ENCODE measurements at places on chromosomes 12 and 14.

DNA sequence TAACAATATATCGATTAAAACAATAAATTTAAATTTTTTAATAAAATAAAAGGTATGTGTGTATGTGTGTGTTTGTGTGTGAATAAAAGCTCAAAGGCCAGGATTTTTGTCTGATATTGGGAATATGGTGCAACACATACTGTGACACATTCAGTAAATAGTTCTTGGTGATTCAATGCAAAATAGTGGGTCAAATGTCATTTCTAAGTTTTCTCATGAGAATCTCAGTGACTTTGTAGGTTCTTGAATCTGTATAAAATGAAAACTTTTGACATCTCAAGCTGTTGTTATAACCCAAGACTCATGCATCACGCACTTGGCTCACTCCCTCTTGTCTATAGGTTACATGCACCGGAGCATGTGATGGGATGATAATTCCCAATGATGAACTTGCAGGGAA lies 16.2 kb upstream of the MED6 start:
- DNase-seq: no peak

DNA sequence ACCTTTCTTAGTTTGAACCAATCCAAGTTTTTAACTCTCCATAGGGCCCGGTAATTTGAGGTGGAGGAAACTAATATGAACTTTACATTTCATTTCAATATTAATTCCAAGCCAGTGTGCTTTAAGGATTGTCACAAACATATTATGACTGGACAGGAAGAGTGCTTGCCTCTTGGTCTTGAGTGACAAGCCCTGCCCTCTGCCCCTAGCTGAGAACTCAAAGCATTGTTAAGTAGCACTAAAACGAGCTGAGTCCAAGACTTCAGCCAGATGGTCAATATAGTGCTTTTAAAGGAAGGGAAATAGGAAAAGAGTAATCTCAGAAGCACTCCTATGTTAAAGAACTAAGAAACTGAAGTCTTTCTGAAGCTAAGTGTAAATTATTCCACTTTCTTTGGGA lies 17.1 kb downstream of the TRMT5 start:
- DNase-seq: no peak

DNA sequence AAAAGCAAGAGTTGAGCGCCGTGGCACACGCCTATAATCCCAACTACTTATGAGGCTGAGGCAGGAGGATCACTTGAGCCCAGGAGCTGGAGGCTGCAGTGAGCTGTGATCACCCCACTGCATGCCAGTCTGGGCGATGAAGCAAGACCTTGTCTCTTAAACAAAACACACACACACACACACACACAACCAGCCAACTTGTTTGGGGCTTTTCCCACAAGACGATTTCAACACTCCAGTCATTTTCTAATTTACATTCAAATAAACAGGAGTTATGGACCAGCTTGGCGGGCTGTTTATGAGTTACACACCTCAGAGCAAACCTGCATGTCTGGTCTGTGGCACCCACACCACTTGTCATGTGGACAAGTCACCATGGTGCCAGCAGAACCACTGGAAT lies 6.7 kb downstream of the GLTP start:
- no peak for DNase-seq

GRCh38 chr14:25628390-25628789 lies 578.4 kb upstream of the STXBP6 start:
- DNase-seq: no peak

DNA sequence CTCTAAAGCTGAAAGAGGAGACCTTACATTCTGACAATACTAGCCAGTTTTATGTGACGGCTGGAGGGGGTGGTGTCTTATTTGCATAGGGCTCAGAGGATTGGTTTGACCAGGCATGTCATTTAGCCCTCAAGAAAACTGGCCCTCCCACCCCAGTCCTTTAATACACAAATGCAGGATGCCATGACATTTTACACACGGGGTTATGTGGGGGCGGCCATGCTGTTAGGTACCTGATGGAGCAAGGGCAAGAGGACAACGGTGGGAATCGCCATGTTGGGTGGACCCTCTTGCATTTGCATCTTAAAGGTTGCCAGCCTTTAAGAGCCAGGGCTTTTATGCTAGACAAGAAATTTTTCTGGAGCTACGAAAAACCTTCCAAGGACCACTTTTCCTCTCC lies 23.3 kb downstream of the MDM2 start:
- no peak for DNase-seq

GRCh38 chr14:72786378-72787350 lies 107.2 kb downstream of the DPF3 start:
- DNase-seq: no peak

- no peak for DNase-seq
Observed at GRCh38 chr12:91171476-91171875, 11.1 kb downstream of the DCN start.

DNA sequence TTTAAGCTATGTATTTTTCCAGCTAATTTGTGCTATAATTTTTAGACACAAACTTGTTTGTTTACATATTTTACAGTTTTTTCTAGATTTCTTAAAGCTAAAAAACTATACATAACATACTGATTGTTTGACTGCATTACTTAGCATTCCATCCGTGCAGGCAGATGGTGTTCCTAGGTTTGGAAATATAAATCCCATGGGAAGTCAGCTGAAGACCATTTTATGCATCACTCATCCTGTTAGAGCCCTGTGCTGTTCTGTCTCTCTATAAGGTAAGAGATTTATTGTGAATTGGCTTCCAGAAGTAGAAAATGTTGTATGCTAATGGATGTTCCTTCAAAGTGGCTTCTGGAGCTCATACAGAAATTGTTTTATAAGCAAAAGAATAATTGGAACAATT lies 31.1 kb downstream of the RMST start:
- DNase-seq: no peak

- DNase-seq: no peak
Observed at GRCh38 chr12:86623267-86623666, 367.1 kb upstream of the MGAT4C start.

DNA sequence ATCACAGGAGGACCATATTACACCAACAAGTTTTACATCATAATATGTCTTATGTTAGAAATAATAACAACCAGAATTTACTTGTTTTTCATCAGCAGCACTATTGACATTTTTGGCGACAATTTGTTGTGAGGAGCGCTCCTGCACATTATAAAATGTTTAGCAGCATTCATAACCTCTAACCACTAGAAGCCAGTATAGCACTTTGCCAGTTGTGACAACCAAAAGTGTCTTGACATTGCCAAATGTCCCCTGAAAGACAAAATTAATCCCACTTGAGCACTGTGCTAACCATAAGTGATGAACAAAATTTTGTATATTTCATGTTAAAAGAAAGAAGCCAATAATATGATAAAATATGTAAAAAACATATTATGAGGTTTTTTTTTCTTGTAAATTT lies 356.9 kb upstream of the LMO3 start:
- no peak for DNase-seq

- DNase-seq: no peak
Observed at GRCh38 chr12:3530548-3530947, 39.5 kb downstream of the PRMT8 start.

- DNase-seq: no peak
Observed at GRCh38 chr14:89724628-89724960, 229.9 kb downstream of the EFCAB11 start.

DNA sequence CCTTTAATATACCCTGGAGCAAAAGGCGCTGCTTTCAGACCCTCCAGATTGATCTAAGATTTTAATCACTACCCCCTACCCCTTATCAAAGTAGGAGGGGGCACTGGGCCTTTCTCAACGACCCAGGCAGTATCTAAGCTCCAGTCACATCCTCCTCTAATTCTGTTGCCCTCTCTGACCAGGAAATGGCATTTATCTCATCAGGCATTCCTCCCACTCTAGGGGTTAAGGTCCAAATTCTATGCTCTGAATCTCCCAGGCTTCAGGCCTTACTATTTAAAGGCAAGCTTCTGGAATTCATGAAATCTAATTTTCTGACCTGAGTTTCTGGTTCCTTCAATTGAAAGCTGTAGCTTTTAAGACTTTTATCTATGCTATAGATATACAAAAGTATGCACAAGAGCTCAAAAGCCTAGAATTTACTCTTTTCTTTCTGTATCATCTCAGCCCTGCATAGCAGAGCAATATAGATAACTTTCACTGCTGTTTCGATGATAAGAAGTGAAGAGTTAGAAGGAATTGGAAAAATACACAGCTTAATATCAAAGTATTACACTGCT lies 622.9 kb downstream of the RPS29 start:
- DNase-seq: no peak

DNA sequence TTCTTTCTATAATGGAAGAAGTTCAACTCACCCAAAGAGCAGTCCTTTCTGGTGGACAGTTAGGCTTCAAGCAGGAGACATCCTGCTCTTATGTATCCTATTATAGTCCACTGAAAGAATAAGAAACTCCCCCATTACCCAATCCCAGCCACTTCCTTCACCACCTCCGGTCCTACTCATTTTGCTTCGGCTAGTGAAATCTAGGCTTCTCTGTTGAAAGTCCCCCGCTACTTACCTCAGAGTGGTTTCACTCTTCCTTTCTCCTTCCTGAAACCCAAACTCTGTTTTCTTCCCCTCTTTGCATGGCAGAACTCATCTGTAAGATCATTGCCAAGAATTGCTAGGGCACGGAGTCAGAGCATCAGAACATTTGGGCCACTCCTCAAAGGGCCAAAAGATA lies at the start of gene GPR84:
GPR84 (minus strand) TSS at position 74 of the 400 bp plus-strand sequence. CDS start 635 bp downstream, outside the sequence.
- no peak for DNase-seq

DNA sequence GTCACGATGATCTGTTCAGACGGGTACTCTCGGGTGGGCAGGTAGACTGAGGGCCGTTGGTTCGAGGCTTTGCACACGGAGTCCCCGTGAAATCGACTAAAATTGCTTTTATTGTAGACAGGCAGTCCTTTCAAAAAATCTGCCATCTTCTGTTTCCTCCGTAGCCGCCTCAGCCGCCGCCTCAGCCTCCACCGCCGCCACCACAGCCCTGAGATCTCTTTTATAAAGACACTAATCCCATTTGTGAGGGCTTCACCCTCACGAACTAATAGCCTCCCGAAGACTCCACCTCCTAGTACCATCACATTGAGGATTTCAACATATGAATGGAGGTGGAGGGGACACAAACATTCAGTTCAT lies 74.2 kb downstream of the KLHL28 start:
- DNase-seq: no peak

DNA sequence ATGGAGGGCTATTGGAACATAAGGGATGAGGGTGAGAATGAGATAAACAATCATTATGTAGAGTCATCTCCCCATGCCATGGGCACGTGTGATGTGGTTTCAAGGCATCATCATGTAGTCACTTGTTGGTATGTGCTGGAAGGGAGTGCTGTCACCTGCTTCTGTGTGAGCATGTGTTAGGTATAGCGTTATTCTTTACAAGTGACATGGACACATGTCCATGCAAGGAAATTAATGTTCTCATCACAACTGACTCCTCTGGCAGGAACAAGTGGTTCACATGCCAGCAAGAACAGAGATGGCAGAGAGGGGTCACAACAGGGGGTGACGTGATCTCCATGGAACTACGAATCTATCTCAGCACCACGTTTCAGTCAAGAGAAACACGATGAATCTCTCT lies 815.8 kb downstream of the BCL11B start:
- DNase-seq: no peak

Data from activated effector memory CD4-positive, alpha-beta T cell treated with Interleukin-2 at 50 U/mL for 16 hours (primary cell).